ENCODE measurements at places on chromosomes 16 and 17.

DNA sequence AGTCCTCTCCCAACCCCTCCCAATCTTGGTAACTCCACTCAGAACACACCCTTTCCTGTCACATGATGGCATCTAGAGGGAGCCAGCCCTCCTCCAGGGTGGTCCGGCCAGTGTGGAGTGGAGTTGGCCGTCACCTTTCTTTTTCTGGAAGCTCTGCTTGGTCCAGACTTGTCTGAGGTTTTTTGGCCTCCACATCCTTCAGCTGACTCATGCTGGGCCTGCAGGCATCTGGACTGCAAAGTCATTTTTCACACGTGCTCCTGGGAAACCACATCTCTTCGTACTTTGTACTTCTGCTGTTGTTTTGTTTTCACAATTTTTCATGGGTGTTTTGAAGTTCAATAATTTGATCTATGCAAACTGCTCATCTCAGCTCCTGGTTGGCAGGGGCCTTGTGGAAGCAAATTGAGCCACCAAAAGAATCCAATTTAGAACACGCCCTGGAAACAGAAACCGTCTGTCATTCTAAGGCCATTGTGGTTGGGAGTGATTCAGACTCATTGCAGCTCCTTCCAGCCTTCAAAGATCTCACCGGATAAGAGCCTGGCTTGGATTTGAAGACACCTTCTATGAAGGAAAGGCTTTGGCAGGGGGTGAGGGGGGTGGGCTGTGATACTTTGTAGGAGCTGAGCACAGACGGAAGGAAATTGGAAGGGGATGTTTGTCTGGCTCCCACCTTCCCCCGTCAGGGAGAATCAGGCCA lies 42.4 kb upstream of the NF1 start:
- peak; percentile 29 for DNase-seq

- no peak for DNase-seq
Measured at GRCh38 chr17:76740329-76741118, 2.6 kb downstream of the MFSD11 start.

DNA sequence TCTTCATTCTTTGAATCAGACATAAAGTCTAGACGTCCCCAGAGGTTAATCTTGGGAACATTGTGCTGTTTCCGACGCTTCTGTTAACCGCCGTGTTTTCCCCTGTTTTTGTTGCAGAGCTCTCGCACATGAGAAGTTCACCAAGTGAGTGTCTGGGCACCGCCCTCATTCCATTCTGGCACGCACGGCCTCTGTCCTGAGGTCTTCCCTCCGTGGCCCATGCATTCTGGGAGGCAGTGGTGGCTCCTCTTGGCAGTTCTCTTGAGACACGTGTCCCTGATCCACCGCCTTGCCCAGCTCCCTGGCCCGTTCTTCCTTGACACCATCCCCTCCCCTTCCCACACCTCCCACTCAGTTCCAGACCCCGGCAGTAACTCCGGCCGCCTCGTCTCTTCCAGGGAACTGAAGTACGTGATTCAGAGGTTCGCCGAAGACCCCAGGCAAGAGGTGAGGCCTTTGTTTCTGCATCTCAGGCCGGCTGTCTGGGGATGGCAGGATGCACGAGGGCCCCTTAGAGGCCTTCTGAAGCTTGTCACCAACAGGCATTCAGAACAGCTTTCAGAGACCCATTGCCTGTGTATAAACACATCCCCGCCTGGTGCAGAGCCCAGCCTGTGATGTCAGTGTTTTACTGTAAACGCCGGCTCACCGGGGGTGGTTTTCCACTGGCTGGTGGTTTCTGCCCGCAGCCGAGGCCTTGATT lies 85.9 kb upstream of the PLCG2 start:
- DNase-seq = no peak

GRCh38 chr17:69728816-69729215 lies 314.3 kb downstream of the MAP2K6 start:
- DNase-seq = no peak

- DNase-seq = no peak
Measured at GRCh38 chr16:8943001-8943763, 20.5 kb downstream of the USP7 start.

GRCh38 chr16:8685617-8686016 lies 11.2 kb downstream of the ABAT start:
- no peak for DNase-seq

- no peak for DNase-seq
Measured at GRCh38 chr17:78680436-78680835, 101.6 kb downstream of the CYTH1 start.

Data from left ventricle myocardium inferior (tissue), 1 donor.